HS-27A (cell line): ENCODE measurements at places on chromosomes 7 and 10.

- DNase-seq, result no peak
Observed at GRCh38 chr10:75660823-75661222, 229.4 kb downstream of the LRMDA start.

DNA sequence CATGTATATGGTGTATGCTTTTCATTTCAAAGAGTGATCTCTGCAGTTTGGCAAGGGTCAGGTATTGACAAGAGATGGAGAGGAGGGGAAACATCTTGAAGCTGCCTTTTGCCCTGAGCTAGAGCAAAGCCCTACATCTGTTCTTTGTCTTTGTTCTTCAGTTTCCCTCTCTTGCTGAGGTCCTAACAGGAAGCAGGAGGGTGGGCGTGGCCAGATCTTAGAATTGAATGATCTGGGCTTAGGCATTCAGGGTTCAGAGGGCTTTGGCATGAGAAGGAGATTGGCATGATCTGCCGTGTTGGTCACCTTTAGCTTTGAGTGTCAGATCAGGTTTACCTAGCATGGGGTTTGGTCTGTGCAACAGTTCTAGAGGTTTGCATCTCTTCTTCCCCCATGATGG lies 41.3 kb downstream of the LRMDA start:
- DNase-seq, result no peak

DNA sequence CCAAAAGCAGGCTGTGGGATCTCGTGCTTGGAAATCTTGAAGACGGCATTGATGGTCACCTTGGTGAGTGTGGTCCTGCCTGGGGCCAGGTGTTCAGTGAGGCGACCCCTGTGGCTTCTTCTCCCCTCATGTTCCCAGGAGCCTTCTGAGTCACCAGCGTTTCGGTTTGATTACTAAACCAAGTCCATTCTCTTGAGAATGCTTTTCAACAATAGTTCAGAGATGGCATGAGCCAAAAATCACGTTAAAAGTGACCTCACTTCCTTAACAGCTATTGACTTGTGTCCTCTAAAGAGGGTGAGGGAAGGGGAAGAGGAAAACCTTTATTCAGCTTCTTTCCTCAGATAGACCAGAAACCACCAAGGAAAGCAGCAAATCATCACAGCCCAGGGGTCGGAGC lies 315.2 kb downstream of the GATA3 start:
- DNase-seq, result no peak

DNA sequence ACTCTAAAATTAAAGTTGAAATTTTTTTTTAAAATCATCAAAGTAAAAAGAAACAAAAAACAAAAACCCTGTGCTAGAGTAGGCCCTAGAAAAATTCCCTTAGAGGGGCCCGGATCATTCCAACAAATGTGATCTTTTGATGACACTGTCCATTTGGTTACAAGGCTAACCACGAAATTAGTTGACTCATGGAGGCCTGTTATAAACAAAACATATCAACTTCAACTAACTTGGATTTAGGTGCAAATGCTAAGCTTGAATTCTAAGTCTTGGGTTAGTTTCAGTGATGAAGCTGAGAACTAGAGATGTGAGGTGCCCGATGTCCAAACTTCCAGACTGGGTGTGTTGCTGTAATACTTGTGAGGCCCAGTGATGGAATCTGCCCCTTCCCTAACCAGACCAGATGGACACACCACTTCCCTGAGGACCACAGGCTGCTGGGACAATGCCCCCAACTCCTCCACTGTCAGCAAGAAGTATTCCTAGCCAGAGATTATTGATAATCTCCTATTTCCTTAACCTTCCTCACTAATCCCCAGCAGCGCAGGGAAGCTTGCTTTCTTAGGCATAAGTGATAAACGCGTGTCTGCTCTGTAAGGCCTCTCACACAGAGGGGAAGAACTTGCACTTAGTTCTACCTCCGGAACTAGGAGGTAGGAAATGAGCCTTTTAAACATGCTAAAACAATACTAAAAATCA lies 108.7 kb downstream of the RAPGEF5 start:
- DNase-seq, result no peak

DNA sequence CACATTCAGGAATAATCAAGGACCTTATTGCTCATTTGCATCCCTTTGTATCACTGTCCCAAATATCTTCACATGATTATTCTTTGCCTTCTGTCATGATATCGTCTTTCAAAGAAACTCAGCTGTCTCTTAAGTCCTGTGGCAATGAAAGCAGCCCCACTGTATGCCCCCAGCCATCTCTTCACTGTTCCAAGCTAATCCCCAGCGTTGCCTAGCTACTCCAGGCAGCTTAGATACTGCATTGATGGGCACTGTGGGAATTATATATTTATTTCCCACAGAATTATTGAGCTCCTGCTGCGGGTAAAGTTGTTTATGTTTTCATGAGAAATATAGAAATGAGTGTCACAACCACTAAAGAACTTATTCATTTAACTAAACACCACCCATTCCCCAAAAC lies 38.8 kb downstream of the SND1 start:
- DNase-seq, result no peak
